SJCRH30 (cell line): ENCODE measurements at places on chromosomes 12 and 14. TPM values are rescaled to one million over a fixed set of nuclear protein-coding genes. Genes with fewer than 3 reads are reported as not detected.

The CCDC38 gene
- total RNA-seq = 0.04 and 0.10 TPM in 2 replicates

- no peaks in the 10 kb centered on the region for H3K36me3 ChIP-seq
- no peaks in the 10 kb centered on the region for H3K27me3 ChIP-seq
- H3K27ac ChIP-seq = no peak overlapping the region
- no peak overlapping the region for H3K4me3 ChIP-seq
- DNase-seq = no peak
Measured at GRCh38 chr12:51621156-51621922, 30.3 kb downstream of the SCN8A start.

- H3K36me3 ChIP-seq = no peaks in the 10 kb centered on the region
- H3K27me3 ChIP-seq = no peaks in the 10 kb centered on the region
- no peak overlapping the region for H3K4me3 ChIP-seq
- H3K27ac ChIP-seq = no peak overlapping the region
- no peak for DNase-seq
- H3K4me1 ChIP-seq = no peaks in the 10 kb centered on the region
Measured at GRCh38 chr14:86989285-86989684, 1003.7 kb downstream of the GALC start.

DNA sequence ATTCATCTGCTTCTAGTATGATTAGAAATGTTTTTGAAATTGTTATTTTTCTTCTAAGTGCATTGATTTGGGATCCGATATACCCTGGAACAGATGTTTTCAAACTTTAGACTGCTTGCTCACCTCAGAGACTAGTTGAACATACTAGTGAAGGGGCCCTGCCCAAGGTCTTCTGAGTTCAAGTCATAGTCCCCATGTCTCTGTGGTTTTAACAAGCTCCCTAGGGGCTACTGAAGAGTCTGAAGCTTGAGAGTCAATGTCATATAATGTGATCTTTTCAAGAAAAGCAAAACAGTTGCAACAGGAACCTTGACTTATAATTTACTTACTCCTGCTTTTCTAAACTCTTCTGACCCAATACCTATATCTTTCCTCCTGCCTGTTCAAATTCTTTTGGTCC is 7.5 kb upstream of the UBE2N start:
- H3K4me3 ChIP-seq = no peak overlapping the region
- no peaks in the 10 kb centered on the region for H3K36me3 ChIP-seq
- no peaks in the 10 kb centered on the region for H3K4me1 ChIP-seq
- no peaks in the 10 kb centered on the region for H3K27me3 ChIP-seq

GRCh38 chr14:60964904-60965303 is 16.0 kb downstream of the TRMT5 start:
- H3K27ac ChIP-seq = no peak overlapping the region
- H3K4me1 ChIP-seq = peaks cover 19% of the 10 kb centered on the region
- H3K36me3 ChIP-seq = 0 out of 2 replicates have a peak, but pooled peaks cover 4% of the 10 kb centered on the region
